ENCODE measurements at places on chromosomes 5 and 9.

GRCh38 chr9:108698231-108698630 is 157.6 kb downstream of the ACTL7B start:
- no peak for DNase-seq

DNA sequence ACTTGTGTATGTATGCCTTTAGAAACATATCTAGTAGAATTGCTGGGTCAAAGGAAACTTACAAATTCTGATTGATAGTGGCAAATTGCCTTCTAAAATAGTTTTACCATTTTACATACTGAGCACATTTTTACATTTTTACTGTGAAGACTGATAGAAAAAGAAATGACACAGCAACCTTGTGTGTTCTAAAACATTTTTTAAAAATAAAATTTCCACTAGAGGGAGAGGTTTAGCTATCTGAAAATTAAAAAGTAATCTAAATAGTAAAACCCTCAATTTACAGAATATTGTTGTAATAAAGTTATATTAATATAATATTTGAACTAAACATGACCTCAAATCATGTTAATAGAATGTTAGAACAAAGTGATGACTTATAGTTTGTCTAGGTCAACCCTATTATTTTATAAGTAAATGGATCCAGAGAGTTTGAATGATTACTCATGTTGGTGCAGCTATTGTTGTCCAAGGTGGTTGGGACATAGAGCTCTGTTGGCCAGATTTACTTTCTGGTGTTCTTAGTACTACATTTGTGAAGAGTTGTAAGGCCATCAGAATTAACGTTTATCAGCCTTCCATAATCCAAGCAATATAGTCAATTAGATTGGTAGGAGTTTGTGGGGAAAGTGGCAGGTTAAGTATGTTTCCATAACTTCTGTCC is 17.2 kb downstream of the CENPP start:
- DNase-seq: no peak

DNA sequence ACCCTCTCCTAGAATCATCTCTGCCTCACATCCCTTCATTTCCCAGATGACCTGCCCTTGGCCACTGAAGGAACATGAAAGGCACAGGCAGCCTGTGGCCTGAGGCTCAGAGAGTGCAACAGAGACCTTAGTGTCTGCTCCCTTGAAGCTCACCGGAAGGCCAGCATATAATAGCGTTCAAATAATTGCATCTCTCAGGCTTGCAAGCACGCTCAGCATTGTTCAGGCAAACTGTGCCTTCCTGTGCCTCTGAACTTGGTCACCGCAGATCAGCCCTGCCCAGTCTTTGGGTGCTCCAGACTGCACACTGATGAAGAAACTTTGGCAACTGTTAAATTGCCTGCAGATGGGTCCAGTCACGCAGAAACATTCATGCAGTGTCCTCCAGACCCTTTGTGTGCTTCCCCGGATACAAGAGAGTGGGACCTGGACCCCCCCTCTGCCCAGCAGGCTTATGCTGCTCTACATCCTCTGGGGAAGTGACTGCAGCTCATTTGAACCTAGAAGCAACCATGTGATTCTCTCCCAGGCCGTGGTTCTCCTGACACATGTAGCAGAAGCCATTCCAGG is 216.0 kb upstream of the ANKRD55 start:
- no peak for DNase-seq

- DNase-seq: no peak
These were observed 50.7 kb downstream of the ITGA2 start for GRCh38 chr5:53039855-53040254.

- DNase-seq: peak; percentile 72
These were observed 50.5 kb upstream of the SH3PXD2B start for GRCh38 chr5:172504701-172505402.

- peak; percentile 58 for DNase-seq
These were observed 62.2 kb downstream of the RAD23B start for GRCh38 chr9:107345327-107345726.

DNA sequence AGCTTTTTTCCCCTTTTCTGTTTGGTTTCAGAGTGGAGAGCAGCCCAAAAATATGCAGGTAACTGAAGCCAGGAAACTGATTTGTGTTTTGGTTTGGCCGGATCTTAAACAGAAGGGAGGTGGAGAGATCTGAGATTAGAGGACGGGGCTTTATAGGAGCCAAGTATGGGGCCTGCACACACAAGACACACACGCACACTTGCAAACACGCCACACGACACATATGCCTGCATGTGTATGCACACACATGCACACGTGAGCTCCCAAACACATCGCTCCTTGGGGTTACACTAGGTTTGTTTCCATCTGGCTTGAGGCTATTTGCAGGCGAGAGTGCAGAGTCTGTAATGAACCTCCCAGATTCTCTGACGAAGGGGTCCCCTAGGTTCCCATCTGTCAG is 18.3 kb downstream of the BTNL9 start:
- no peak for DNase-seq

DNA sequence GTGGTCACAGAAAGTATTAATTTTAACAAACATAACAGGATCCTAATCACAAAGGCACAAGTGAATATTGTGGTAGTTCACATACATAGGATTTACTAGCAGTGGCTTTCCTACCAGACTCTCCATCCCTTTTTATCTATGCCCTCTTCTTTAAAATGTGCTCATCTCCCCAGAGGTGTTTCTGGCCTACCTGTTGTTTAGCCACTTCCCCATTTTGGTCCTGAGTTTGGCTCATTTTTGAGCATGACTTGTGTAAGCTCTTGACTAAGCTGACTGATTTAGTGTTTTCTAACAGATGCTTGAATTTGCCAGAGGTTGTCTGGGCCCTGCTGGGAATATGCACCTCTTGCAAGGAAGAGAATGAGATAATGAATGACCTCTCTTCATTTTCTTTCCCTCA is 517.7 kb upstream of the CLINT1 start:
- DNase-seq: no peak

GRCh38 chr5:89545626-89546025 is 662.6 kb upstream of the MEF2C start:
- DNase-seq: no peak

- peak; percentile 82 for DNase-seq
These were observed 1.5 kb downstream of the COL27A1 start for GRCh38 chr9:114156657-114157421.

- DNase-seq: no peak
These were observed 1.6 kb upstream of the DOK3 start for GRCh38 chr5:177511181-177511580.

- no peak for DNase-seq
These were observed 10.3 kb downstream of the SOHLH1 start for GRCh38 chr9:135689011-135689410.

- DNase-seq: no peak
These were observed 107.8 kb upstream of the SLIT3 start for GRCh38 chr5:169408731-169409130.

- DNase-seq: no peak
These were observed 3.3 kb upstream of the MEF2C start for GRCh38 chr5:88886252-88886651.

GRCh38 chr9:20526500-20527319 is 95.6 kb downstream of the MLLT3 start:
- no peak for DNase-seq

GRCh38 chr5:171598641-171599152 is 179.2 kb downstream of the FGF18 start:
- no peak for DNase-seq

GRCh38 chr9:35258660-35259474 is 97.1 kb downstream of the UNC13B start:
- DNase-seq: peak; percentile 66

DNA sequence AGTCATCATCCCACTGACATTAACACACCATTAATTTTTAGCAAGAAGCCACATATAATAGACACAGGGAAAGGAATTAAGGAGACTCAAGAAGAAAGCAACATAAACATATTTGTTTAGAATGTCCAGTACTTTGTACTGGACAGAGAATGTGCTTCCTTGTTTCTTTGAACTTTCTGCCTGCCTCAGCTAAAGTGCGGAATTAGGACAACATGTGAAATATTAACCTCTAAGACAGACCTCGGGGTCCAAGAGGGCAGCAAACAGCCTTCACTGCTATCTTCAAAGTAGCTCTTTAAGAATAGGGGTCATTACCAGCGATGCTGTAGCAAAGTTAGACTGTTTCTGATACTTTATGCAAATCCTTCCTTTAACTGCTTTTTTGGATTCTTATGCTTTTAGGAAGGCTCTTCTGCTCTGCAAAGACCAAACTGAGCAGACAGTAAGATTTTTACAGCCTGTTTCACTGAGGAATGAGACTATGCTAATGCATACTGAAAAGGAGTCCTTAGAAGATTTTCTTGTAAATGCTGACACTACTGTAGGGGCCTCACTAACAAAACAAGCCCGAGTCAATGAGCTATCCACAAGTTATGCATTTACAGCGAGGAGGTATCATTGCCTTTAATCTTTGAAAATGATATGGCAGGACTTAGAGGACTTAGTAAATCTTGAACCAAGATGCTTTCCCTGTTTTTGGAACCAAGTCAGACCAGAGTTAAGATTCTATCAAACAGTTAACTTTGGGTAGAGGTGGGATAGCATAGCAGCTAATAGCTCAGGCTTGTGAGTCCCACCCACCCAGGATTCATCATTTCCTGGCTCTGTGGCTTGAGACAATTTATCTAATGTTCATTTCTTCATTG is 23.8 kb downstream of the DAB2 start:
- DNase-seq: no peak

GRCh38 chr5:133404724-133405123 is 207.6 kb downstream of the FSTL4 start:
- no peak for DNase-seq

- DNase-seq: no peak
These were observed 199.4 kb downstream of the GAPVD1 start for GRCh38 chr9:125460883-125461635.
